ENCODE measurements at places on chromosomes 12 and 14.

DNA sequence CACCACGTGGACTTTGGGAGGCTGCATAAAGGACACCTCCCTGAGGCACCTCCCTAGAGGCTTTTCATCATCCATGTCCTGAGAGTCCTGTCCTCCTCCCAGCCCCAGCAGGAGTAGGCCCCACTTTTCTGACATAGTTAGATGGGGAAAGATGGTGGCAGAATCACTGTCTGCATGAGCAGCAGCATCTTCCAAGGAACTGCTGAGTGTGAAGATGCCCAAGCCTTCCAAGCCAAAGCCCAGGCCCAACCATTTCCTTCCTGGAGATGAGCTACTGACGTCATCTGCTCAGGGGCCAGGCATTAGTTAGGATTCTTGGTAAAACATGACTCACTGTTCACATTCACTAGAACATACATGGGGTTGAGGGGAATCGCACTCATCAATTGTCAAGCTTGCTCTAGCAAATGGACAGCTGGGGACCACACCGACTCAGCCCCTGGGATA is 37.3 kb downstream of the VDR start:
- DNase-seq: no peak

DNA sequence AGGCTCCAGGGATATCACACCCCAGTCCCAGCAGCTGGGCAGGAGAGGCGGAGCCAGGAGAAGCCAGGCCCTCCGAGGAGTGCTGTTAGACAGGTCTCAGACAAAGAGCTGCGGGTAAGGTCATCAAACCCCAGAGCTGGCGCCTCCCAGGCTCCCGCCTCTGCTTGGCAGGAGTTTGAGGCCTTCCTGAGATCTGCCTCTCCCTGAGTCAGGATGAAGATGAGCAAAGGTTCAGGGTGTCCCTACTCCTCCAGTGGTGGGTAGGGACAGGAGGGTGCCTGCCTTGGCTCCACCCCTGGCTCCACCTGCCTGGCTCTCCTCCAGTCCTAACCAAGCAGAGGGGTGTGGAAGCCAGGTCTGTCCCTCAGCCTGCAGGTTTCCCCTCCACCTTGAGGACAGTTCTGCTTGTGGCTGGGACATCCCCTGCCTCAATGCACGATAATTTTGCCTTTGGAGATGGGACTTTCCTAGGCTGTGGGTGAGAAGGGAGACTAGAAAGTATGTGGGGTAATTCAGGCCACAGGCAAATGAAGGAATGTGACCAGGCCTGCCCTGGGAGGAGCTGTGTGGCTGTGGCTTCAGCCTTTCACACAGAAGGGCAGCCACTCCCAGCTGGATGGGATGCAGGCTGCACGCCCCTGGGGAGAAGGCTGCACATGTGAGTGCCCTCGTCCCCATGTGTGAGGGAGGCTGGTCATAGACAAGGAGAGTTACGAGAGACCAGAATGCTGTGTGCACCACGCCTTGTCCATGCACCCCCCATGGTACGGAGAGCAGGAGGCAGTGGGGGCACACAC is 2.2 kb downstream of the PLEKHG6 start:
- DNase-seq: no peak

GRCh38 chr14:88613552-88614010 is 50.7 kb downstream of the ZC3H14 start:
- DNase-seq: no peak

- DNase-seq: no peak
Observed at GRCh38 chr14:29895591-29896083, 32.0 kb downstream of the PRKD1 start.

GRCh38 chr12:49336645-49337584 is at the start of gene C1QL4:
Gene C1QL4 (minus strand): TSS chr12:49337188. CDS start chr12:49336477, 711 bp downstream.
- DNase-seq: peak; percentile 88

GRCh38 chr14:59202031-59202430 is 13.6 kb downstream of the DAAM1 start:
- DNase-seq: no peak

DNA sequence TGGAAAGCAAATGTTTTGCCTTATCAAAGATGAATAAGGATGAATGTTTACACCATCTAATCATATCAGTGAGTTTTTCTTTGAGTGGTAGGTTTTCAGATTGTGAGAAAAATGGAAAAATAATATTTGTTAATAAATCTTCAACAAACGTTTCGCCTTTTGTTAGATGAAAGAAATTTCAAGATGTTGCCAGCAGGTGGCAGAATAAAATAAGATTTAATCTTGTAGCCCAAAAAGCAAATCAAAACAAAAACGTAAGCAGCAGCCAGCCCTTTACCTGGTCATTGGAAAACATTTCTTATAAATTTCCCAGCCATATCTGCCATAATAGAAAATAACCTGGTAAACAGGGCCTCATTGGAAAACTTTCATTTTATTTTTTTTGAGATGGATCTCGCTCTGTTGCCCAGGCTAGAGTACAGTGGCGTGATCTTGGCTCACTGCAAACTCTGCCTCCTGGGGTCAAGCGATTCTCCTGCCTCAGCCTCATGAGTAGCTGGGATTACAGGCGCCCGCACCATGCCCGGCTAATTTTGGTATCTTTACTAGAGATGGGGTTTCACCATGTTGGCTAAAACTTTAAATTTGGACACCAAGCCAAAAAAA is 15.4 kb upstream of the TMEM120B start:
- no peak for DNase-seq

- no peak for DNase-seq
Observed at GRCh38 chr12:40618636-40619035, 73.6 kb upstream of the CNTN1 start.

GRCh38 chr12:46579474-46579873 is 206.9 kb upstream of the SLC38A2 start:
- no peak for DNase-seq

GRCh38 chr14:99937475-99938244 is 127.6 kb upstream of the EVL start:
- no peak for DNase-seq

- no peak for DNase-seq
Observed at GRCh38 chr12:2739832-2740641, 54.7 kb upstream of the FKBP4 start.

- DNase-seq: no peak
Observed at GRCh38 chr12:91387461-91388134, 205.0 kb upstream of the DCN start.

- DNase-seq: no peak
Observed at GRCh38 chr14:51707327-51707726, 55.6 kb downstream of the FRMD6 start.

- no peak for DNase-seq
Observed at GRCh38 chr14:96978525-96979272, 181.5 kb downstream of the VRK1 start.

DNA sequence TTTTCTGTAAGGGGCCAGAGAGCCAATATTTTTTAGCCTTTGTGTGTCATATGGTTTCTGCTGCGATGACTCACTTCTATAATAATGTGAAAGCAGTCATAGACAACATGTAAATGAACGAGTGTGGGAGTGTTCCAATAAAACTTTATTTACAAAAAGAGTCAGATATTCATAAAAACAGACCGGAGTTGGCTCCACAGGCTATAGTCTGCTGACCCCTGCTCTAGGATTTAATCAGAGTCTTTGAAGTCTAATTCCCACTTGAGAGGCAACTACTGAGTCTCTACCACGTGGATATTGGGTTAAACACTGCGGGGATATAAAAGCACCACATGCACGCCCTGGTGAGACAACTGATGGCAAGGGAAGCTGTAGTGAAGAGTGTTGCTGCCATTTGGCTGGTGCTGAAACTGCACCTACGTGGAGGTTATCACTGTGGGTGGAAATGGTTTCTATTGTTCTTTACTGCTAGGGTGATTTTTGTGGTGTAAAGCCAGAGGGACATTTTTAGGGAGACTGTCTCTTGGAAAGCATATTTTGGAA is 3.6 kb upstream of the NINJ2 start:
- no peak for DNase-seq

DNA sequence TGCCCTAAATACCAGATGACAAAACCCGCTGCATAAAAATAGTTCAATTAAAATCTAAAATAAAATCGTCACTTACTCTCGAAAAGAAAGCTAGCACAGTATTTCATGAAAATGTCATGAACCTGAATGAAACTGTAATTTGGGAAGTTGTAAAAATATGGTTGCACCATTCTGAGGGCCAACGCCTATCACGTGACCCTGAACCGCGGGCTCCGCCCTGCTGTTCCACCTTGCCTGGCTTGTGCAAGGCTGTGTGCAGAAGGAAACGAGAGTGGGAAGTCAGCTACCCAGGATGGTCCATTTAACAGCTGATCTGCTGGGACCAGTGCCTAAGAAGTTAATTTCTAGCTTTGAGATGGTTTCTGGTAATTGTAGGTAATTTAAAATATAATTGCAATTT is 91.7 kb upstream of the BMP4 start:
- no peak for DNase-seq

DNA sequence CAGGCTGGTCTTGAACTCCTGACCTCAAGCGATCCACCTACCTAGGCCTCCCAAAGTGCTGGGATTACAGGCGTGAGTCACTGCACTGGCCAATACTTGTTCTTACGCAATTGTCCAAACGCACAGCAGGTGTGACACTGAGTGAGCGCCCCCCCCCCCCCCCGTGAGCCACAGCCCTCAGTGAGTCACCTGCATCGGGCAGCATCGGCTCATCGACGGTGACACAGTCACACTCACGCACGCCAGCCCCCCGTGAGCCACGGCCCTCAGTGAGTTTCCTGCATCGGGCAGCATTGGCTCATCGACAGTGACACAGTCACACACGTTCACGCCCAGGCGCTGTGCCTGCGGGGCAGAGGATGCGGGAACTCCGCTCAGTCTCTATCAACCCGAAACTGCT is 42.5 kb downstream of the GALNT9 start:
- DNase-seq: no peak

DNA sequence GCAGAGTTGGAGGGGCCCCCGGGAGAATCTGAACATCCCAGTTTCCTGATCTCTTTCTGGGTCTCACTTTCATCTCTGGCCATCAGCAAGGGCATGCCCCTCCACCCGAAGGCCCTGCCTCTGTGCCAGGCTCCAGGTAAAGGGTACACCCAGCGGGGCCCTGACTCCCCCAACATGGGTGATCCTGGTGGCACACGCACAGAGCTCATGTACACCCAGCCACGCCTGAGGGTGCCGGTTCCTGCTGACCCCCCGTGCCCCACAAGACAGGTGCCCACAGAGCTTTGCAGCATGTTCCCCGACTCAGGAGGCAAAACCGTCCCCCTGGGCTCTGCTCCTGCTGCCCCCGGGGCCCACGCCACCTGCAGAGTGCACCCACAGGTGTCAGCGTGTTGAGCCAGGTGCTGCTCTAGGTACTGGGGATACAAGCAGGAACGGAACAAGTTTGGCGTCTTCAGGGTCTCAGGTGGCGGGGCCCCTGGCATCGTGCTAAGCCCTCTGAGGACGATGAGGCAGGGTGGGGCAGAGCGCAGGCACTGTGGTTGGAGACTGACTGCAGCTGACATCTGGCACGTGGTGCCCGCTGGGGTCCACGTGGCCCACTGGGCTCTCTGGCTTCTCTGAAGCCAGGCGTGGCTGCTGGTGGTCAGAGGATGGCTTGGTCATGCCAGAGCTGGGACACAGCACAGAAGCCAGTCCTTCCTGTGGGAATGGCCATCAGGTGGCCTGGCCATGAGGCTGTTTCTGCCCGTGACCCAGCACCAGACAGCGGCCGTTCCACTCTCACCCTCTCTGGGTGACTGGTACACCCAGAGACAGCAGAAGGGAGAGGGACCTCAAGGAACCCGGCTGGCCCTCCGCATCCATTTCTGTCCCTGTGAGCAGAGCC is 13.8 kb downstream of the BAG5 start:
- no peak for DNase-seq

DNA sequence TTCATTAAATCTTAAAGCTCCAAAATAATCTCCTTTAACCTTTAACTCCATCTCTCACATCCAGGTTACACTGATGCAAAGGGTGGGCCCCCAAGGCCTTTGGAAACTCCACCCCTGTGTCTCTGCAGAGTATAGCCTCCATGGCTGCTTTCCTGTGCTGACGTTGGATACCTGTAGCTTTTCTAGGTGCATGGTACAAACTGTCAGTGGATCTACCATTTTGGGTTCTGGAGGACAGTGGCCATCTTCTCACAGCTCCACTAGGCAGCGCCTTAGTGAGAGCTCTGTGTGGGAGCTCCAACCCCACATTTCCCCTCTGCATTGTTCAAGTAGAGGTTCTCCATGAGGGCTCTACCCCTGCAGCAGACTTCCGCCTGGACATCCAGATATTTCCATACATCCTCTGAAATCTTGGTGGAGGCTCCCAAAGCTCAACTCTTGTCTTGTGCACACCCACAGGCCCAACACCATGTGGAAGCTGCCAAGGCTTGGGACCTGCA is 162.2 kb downstream of the RASSF9 start:
- no peak for DNase-seq

DNA sequence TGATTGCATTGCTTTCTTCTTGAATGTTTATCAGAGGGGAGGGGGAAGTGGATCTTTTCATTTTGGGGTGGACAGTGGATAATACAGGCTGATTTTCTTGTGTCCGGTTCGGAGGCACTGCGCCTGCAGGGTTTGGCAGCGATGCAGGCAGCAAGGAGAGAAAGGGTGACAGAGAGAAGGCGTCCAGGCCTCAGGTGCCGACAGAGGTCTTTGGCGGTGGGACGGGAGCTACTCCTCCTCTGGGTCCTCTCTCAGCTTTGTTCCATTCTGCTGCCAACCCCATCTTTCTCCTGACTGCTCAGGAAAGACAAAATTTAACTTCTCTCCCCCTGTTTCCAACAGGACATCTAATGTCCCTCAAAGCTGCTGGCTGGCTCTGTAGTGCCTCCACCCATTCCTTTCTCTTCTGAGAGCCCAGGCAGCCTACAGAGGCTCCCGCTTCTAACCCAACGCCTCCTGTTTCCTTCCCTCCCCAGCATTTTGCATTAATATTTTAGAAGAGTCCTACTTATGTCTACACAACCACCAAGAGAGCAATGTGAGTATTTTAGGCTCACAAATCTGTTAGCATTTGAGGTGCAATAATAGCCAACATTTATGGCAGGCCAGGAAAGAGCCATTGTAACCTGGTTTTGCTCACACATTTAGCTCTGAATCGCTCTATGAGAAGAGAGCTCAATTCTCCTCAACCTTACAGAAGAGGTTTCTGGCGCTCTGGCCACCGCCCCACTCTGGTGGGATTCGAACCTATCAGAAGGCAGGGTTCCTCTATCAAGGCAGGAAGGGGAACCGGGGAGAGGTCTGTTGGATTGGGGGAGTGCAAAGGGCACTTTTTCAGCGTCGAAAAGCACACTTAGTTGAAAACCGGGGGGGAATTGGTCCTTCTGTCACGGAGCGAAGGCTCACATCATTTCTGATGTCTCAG is 7.1 kb upstream of the TBX5 start:
- DNase-seq: no peak

- no peak for DNase-seq
Observed at GRCh38 chr12:100499416-100499815, 25.8 kb downstream of the NR1H4 start.

DNA sequence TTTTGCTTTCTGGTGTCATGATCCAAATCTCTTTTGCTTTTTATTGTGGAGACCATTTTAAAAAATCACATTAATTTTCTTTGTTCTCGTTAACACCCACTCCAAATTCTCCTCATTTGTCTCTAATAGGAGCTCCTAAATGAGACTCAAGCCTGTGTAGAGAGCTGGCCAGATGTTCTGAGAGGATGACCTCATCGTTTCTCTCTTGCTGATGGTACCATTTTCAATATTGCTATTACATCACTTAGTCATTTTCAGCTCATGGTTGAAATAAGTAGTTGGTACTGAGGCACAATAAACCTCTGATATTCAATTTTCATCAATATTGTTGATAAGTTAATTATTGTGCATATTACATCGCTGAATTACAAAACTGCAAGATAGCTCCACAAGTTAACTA is 31.5 kb downstream of the SPTB start:
- no peak for DNase-seq

- no peak for DNase-seq
Observed at GRCh38 chr12:49946497-49946896, 4.0 kb upstream of the AQP2 start.

- no peak for DNase-seq
Observed at GRCh38 chr14:93183596-93184317, 940 bp downstream of the MOAP1 start.

- DNase-seq: no peak
Observed at GRCh38 chr12:131784909-131785762, 43.1 kb upstream of the MMP17 start.

All from activated CD4-positive, alpha-beta T cell treated with anti-CD3 and anti-CD28 coated beads, Interleukin-2, amount 50 U/mL, for 1 hour (primary cell).